ENCODE measurements at places on chromosomes 5 and 9.

DNA sequence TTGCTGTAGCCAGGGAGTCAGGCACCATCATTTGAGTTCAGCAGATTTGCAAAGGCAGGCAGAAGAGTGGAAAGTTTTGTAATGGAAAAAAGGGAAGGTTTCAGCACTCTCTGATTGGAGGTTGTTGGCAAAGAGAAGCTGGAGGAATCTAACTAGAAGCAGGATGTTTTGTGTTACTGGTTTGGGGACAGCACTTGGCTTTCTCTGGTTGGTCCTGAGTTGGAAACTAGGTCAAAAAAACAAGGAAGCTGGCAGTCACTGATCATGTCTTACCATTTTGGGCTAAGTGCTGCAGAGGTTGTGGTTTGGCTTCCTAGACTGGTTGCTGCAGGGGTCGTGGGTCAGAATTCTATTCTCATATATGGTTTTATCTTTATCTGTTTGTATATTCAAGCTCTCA, 189.8 kb downstream of the DRD1 start:
- no peak for DNase-seq

- DNase-seq, result no peak
These were observed 213.6 kb upstream of the KCNN2 start for GRCh38 chr5:114148253-114148652.

- no peak for DNase-seq
These were observed 444.2 kb upstream of the RIOK2 start for GRCh38 chr5:97627272-97627671.

DNA sequence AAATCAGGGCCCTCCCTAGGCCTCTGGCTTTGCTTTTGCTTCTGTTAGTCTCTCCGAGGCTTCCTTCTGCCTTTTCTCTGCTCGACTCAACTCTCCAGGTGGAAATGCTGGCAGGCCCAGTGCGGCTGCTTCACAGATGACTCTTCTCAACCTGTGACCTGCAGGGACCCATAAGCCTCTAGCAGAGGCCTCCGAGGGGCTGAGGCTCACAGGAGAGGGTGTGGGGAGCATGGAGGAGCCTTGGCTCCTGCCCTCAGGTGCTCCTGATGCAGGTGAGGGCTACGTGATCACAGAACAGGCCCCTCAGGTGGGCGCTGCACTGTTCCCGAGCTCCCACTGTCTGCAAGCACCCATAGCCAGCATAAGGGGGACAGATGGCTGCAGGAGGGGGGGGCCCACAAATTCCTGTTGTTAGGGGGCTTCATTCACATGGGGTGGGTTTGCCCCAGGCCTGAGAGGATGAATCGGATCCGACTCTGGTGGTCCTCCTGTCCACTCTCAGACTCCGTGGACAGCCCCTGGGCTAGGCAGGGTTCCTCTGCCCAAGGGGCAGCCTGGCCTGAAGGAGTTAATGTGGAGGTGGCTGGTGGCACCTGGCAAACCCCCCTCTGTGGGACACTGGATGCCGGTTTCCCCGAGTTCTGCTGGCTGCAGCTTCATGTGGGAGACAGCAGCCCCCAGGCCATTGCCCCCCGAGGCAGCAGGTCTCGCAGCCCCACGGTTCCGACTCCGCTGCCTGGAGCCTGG, 10.9 kb upstream of the FCN2 start:
- no peak for DNase-seq

GRCh38 chr9:87578625-87579024, 81.0 kb downstream of the DAPK1 start:
- DNase-seq, result no peak

DNA sequence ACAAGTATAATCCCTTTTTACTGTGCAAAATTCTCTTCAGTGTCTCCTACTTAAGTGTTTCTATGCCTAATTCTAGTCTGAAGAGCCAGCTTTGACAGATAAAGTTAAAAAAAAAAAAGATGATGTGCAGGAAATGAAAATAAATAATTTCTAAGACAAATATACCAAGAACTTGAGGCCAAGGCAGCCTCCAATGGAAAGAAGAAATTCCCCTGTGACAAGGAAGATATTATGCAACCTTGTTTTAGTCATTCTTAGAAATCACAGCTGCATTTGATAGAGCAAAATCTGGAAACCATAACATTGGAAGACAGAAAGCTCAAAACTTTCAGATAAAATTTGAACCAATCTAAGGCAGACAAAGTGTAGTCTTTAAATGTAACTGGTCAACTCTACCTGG, 375.9 kb upstream of the TLE4 start:
- DNase-seq, result no peak

GRCh38 chr5:113020461-113021273, 44.1 kb downstream of the DCP2 start:
- no peak for DNase-seq

DNA sequence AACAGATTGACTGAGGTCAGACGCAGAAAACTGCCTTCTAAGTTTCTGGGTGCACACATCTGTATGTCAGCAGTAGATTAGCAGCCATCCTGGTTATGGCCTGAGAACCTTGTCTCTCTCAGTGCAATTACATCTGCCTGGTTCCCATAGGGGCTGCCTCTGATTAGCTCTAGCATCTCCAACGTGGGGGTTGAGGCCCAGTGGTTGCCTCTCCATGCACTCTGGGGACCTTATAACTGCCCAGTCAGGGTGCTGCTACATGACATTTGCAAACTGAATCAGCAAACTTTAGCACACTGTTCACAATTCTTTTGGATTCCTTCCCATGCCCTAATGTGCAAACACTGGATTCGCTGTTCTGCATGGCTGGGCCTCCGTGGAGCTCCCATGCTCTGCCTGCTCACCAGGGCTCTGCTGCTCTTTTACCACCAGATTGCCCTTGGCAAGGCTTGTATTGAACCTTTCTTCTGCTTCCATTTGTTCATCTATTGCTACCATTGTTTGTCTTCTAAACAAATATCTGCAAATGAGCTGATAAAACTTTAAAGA, 36.2 kb downstream of the SNX18 start:
- DNase-seq, result no peak

DNA sequence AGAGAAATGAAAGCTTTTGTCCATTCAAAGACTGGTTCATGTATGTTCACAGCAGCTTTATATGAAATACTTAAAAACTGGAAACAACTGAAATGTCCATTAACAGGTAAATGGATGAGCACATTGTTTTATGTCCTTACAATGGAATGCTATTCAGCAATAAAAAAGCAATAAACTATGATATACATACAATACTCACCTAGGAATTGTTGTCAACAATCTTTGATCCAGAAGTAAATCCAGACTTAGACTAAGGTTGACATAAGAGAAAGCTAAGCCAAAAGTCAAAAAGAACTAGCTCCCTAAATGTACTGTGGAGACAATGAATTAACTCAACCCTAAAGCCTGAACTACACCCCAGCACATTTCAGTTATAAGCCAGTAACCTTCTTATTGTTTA, 54.9 kb downstream of the FBXL17 start:
- no peak for DNase-seq

DNA sequence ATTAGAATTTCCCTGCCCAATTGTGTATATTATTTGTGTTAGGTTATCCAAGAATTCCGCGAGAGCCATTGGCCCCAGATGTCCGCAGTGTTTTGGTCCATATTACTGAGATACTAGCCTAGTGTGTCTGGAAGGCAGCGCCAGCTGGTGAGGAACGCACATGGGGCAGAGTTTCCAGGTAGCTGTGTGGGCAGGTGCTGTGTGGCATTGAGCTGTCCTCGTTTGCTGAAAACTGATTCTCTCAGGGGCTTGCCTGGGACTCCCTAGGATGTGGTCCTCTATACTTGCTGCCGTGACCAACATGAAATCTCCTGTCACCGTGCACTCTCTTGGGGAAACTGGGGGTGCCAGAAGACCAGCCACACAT, 288.7 kb downstream of the FANCC start:
- DNase-seq, result no peak

DNA sequence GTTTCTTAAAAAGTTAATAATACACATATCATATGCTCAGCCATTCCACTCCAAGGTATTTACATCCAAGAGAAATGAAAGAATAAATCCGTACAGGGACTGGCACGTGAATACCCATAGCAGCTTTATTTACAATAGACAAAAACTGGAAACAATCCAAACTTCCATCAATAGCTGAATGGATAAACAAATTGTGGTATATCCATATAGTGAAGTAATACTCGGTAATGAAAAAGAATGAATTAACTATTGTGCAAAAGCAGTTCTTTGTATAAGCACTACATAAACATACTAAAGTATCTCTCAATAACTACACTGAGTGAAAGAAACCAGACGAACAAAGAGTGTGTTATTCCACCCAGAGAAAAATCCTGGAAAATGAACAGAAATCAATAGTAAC, 17.6 kb downstream of the COL23A1 start:
- DNase-seq, result no peak

GRCh38 chr5:166551384-166551783, 1740.1 kb upstream of the WWC1 start:
- no peak for DNase-seq

GRCh38 chr5:156019571-156020180, 307.3 kb upstream of the SGCD start:
- no peak for DNase-seq

GRCh38 chr5:75200776-75201175, 35.9 kb downstream of the ANKRD31 start:
- no peak for DNase-seq

DNA sequence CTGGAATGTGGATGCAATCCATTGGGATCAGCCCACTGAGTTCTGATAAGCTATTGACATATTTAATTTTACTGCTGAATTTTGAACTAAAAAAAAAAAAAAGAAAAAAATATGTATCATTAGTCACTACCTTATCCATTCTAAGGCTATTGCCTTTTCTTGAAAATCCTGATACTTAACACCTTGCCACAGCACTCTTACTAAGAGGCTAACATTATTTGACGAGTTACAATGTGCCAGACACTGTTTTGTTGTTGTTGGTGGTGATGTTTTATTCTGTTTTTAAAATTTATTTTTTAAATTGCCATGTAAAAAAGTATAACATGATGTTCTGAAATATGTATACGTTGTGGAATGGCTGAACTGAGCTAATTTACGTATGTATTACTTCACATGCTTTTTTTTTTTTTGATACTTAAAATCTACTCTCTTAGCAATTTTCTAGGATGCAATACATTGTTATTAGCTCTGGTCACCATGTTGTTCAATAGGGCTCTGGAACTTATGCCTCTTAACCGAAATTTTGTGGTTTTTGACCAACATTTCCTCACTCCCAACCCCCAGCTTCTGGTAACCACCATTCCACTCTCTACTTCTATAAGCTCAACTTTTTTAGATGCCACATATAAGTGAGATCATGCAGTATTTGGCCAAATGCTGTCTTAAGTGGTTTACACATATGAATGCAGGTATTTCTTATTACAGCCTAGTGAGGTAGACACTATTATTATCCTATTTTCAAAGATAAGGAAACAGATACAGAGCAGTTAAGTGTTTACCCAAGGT, 134.8 kb upstream of the PCA3 start:
- DNase-seq, result no peak

GRCh38 chr5:1182633-1183423, 18.6 kb upstream of the SLC6A19 start:
- DNase-seq, result no peak

DNA sequence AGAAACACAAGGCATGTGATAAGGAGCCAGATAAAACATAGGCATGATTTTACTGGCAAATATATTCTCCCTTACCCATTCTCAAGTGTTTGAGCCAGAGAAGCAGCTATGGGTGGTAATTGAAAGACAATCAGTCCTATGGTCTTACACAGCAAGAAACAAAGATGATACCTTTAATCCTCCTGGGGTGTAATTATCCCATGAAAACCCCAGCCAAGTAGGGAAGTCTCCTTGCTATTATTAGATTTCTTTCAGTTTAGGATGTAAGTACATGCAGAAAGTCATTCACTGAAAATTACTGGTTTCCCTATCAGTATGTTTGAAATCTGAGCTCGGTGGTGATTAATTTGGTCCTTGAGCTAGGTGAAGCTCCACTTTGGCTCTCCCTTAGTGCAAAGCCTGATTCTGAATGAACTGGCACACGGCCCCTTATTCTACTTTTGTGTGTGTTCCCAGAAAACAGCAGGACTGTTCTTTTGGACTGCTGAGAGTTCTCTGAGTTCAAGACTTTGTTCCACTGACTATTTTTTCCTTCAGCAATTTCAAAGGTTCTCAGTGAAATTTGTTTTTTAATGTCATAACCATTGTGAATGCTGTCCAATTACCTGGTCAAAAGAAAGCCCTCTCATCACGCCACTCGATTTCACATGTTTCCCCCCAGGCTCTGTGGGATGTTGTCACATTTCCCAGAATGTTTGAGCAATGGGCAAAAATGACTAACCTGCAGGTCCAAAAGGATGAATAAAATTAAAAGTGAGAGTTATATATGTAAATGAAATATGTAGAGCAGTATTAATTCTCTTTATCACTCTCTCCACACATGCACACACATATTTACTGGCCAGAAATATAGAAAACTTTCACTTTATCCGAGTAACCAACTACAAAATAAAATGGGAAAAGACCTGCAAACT, 343.0 kb downstream of the RAB3C start:
- no peak for DNase-seq

DNA sequence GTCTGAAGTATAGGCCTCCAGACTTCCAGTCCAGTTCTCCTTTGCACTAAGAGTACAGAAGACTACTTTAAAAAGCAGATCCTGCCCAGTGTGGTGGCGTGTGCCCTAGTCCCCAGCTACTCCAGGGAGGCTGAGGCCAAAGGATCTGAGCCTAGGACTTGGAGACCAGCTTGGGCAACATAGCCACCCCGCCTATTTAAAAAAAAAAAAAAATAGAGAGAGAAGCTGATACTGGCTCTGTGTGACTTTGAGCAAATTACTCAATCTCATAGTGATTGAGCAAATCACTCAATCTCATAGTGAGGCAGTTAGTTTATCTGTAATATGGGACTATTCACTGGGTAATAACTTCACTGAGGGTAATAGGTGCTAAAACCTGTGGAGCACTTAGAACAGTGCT, 43.6 kb upstream of the KDM4C start:
- DNase-seq, result no peak

GRCh38 chr5:43603344-43604217, 601 bp downstream of the NNT start:
- DNase-seq, result peak; percentile 6

GRCh38 chr9:108016446-108016845, 526.9 kb upstream of the KLF4 start:
- no peak for DNase-seq

GRCh38 chr9:137411260-137411644, 11.7 kb downstream of the EXD3 start:
- no peak for DNase-seq

DNA sequence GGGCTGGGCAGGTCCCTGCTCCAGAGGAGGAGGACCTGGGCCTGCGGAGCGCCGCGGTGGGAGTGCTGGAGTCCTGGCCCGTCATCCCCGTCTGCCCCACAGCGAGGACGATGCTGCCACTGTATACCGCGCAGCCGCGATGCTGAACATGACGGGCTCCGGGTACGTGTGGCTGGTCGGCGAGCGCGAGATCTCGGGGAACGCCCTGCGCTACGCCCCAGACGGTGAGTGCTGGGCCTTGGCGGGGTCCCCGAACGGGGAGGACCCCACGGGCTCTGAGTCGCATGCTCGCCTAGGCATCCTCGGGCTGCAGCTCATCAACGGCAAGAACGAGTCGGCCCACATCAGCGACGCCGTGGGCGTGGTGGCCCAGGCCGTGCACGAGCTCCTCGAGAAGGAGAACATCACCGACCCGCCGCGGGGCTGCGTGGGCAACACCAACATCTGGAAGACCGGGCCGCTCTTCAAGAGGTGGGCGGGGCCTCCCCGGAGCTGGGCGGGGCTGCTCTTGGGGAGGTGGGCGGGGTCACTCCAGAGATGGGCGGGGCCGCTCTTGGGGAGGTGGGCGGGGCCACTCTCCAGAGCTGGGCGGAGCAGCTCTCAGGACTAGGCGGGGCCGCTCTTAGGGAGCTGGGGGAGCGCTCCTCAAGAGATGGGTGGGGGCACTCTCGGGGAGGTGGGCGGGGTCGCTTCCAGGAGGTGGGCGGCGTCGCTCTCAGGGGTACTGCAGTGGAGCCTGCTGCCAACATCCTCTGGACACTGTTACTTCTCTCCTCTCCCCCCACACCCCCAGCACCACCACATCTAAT, 13.1 kb downstream of the LRRC26 start:
- DNase-seq, result peak; percentile 53

All from endothelial cell (in vitro differentiated cells).